Cerebellum (tissue), 4 donors: ENCODE measurements at places on chromosomes 12 and 14. TPM values are rescaled to one million over a fixed set of nuclear protein-coding genes. Genes with fewer than 3 reads are reported as not detected.

Gene CKAP4
- 25.1 TPM for total RNA-seq

Gene PRB2
- not detected for total RNA-seq

Gene OVCH1
- 1.6 TPM for total RNA-seq

Gene COPS7A
- 22.6 TPM for total RNA-seq

Gene TAS2R31
- 29.9 TPM for total RNA-seq

Gene CACNA2D4
- total RNA-seq = 0.45 TPM

Gene ACVRL1
- 12.3 TPM for total RNA-seq

Gene ADAMTS20
- 0.82 TPM for total RNA-seq

Gene MIP
- not detected for total RNA-seq

Gene SAMD15
- 5.2 TPM for total RNA-seq

Gene GRIN2B
- 44.9 TPM for total RNA-seq

Gene OASL
- 0.18 TPM for total RNA-seq

Gene EPYC
- not detected for total RNA-seq

Gene PPP1R1A
- total RNA-seq = 12.8 TPM

Gene TMCC3
- 14.2 TPM for total RNA-seq

Gene MEG3
- 580 TPM for total RNA-seq

Gene AKAP5
- total RNA-seq = 4.8 TPM

Gene SH2B3
- 3.9 TPM for total RNA-seq

Gene CIROP
- not detected for total RNA-seq

Gene SELPLG
- total RNA-seq = 1.2 TPM

Gene KRT72
- not detected for total RNA-seq

Gene ZFHX2
- 4.2 TPM for total RNA-seq

Gene RNASE1
- total RNA-seq = 14.5 TPM

Gene TMEM229B
- total RNA-seq = 16.0 TPM

Gene NYNRIN
- total RNA-seq = 31.8 TPM

Gene KICS2
- 7.2 TPM for total RNA-seq

Gene CFAP54
- total RNA-seq = 21.2 TPM

Gene KRT81
- total RNA-seq = not detected

Gene COX8C
- total RNA-seq = not detected

Gene PRICKLE1
- total RNA-seq = 19.0 TPM

Gene TMED8
- total RNA-seq = 17.1 TPM

Gene RERG
- total RNA-seq = 20.7 TPM

Gene KRT75
- not detected for total RNA-seq

Gene MYF6
- total RNA-seq = 0.64 TPM

Gene CRIP2
- 49.7 TPM for total RNA-seq

Gene ISM2
- 0.45 TPM for total RNA-seq

Gene FAM161B
- total RNA-seq = 19.1 TPM

Gene TC2N
- 12.3 TPM for total RNA-seq

Gene KRT3
- total RNA-seq = not detected

Gene GDF3
- total RNA-seq = not detected

Gene APPL2
- 67.3 TPM for total RNA-seq

Gene FGF23
- not detected for total RNA-seq

Gene IRAK3
- total RNA-seq = 12.6 TPM

Gene CATSPERB
- total RNA-seq = 1.9 TPM

Gene SLC25A47
- not detected for total RNA-seq

Gene TAS2R10
- 9.6 TPM for total RNA-seq

Gene PRR4
- total RNA-seq = 8.0 TPM

Gene POTEM
- not detected for total RNA-seq

Gene ERBB3
- total RNA-seq = 4.7 TPM

Gene GPR65
- total RNA-seq = 0.18 TPM

Gene KRT4
- total RNA-seq = not detected

Gene KIF5A
- 51.7 TPM for total RNA-seq

Gene RIPK3
- 1.2 TPM for total RNA-seq

Gene CHFR
- 46.1 TPM for total RNA-seq

Gene ST8SIA1
- 67.5 TPM for total RNA-seq

Gene PLBD1
- total RNA-seq = 1.6 TPM

Gene SLC6A13
- 45.9 TPM for total RNA-seq
